NCI-H1436 treated with DMSO at 0.1 percent for 48 hours (cell line): ENCODE measurements at places on chromosomes 3 and 15.

DNA sequence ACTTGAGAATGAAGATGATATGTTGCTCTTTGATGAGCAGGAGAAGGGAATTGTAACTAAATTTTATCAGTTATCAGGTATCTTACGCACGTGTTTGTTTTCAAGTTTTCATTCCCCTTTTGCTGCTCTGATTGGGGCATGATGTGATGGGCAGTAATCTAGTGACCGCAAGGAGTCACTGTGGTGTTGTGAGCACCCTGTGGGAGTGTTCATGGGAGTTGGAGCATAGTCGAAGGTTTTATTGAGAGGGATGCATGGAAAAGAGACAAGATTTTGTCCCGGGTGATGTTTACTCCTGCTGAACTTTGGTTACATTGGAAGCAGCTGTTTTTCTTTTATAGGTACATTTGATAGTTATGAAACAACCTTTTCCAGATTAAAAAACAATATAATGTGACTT is 2.1 kb downstream of the FAN1 start:
- DNase-seq: no peak

- DNase-seq: no peak
Observed at GRCh38 chr3:43872301-43872700, 181.6 kb downstream of the ABHD5 start.

GRCh38 chr3:110341047-110341446 is 730.6 kb upstream of the NECTIN3 start:
- no peak for DNase-seq

DNA sequence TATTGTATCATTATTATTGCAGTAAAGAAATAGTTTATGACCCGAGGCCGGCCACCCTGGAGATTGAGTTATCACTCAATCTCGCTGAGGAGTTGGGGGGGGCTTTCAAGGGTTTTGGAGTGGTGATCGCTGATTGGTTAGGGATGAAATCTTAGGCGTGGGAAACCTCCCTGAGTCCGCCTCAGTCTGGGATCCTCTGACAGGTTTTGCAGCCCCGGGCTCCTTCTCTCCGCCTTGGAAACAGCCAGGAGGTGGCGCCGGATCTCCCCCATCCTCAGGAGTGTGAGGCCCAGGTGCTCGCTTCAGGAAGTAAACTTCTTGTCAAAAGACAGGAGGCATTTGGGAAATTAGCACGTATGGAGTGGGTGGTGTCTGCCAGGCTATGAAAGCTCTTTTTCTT is 41.1 kb upstream of the SEC61A1 start:
- peak; percentile 46 for DNase-seq

DNA sequence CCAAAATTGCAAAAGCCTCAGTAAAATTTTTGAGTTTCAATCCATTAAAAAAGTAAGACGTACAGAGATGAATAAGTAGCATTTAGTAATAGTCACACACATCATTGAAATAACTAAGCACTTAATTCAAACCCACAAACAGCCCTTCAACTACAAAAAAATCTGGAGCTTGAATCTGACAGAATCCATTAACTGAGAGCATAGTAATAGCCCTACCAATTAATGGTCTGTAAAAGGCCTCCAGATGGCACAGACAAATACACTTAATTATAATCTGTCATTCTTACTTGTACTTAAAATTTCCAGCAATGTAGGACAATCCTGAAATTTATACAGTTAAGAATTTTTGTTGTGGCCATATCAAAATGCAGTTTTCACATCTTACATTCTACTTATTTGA is 246.9 kb downstream of the VGLL3 start:
- no peak for DNase-seq

- no peak for DNase-seq
Observed at GRCh38 chr3:160129459-160130061, 95.7 kb upstream of the C3orf80 start.

GRCh38 chr3:152835601-152836102 is 721 bp downstream of the P2RY1 start:
- no peak for DNase-seq

DNA sequence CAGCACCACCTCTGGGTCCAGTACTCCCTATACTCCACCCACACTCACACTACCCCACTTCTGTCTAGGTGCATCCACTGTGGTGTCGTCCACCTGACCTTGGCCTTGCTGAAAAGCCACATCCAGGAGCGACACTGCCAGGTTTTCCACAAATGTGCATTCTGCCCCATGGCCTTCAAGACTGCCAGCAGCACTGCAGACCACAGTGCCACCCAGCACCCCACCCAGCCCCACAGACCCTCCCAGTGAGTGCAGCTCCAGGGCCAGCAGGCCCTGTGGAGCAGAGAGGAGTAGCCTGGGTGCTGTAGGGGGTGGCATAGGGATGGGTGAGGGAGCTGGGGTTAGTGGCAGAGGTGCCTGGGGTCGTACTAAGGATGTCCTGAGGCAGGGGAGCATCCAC is 19.4 kb upstream of the ALPK3 start:
- no peak for DNase-seq

DNA sequence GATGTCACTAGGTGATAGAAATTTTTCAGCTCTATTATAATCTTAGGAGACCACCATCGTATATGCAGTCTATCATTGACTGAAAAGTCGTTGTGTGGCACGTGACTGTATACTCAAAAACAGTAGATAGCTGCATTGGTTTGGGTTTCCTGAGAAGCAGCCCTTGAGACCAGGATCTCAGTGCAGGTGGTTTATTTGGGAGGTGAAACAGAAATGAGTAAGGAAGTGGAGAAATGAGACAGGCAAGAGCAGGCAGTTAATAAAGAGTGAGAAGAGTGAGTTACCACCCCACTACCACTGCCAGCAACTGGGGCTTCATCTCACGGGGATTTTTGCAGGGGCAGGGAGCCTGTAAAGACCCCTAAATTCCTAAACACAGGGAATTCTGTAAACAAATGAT is 221.0 kb downstream of the SHQ1 start:
- no peak for DNase-seq

- no peak for DNase-seq
Observed at GRCh38 chr3:122469659-122470058, 45.1 kb downstream of the KPNA1 start.

GRCh38 chr3:140766465-140766864 is 88.6 kb downstream of the TRIM42 start:
- DNase-seq: no peak

DNA sequence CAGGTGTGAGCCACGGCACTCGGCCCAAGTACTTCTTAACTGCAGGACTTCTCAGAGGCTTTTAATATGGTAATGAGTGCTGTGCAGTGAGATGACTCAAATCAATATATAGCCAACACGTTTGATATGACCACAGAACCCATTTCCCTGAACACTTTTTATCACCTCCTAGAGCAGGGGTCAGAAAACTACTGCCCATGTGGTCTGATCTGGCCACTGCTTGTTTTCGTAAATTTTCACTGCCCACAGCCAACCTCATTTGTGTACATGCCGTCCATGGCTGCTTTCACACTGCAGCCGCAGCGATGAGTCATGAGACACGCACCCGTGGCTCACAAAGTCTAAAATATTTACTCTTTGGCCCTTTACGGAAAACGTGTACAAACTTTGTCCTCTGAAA is 179.2 kb downstream of the RORA start:
- no peak for DNase-seq

GRCh38 chr15:89101302-89102193 is 13.3 kb downstream of the ABHD2 start:
- no peak for DNase-seq

GRCh38 chr15:39394496-39394895 is 186.4 kb upstream of the THBS1 start:
- no peak for DNase-seq

DNA sequence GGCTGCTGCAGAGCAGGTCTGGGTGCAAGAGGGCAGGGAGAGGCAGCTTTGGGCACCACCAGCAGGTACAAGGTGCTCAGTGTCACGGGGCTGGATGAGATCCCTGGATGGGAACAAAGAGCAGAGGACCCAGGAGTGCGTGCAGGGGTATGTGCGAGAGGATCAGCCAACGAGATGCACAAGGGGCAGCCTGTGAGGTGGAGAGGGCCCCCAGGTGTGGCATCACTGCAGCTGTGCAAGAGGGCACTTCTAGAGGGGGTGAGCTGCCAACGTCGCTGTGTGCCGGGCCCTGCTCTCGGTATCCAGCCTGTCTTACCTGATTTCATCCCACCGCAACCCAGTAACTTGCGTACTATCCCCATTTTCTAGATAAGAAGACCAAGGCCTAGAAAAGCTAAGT is 67.3 kb upstream of the SNRPA1 start:
- DNase-seq: no peak

DNA sequence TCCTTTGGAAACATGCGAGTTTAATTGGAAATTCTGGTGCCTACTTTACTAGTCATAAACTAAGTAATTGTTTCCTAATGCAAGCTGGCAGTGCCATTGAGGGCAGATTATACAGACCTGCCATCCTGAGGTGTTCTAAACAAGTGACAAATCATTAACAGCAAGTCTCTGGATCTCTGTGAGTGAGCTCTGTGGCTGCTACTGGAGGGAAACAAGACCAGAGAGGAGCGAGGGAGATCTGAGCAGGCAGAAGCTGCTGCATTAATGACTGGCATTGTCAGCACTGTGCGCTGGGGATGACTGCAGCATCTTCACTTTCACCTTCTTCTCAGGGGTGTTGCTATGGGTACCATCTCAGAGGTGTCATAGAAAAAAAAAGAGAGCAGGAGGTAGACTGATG is 308.4 kb upstream of the DPH6 start:
- DNase-seq: no peak

DNA sequence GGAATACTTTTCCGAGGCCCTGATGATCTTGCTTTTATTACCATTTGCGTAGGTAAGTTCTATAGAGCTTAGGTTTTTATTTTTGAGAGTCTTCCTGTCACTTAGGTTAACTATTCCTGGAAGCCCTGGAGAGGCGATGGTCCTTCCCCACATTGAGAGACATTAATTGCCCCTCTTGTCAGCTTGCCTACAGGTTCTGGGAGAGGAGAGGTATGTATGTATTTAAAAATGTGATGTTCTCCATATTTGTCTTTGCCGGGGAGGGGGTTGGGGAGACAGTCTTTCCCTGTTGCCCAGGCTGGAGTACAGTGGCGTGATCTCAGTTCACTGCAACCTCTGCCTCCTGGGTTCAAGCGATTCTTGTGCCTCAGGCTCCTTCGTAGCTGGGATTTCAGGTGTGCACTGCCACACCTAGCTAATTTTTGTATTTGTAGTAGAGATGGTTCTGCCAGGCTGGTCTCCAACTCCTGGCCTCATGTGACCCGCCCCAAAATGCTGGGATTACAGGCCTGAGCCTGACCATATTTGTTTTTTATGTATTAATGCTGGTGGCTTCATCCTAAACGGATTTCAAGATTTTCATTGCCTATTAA is 6.2 kb downstream of the RPSA start:
- DNase-seq: no peak
